NCI-H2107 (cell line): ENCODE measurements at places on chromosomes 4 and X.

- DNase-seq: no peak
Observed at GRCh38 chr4:53861856-53862610, 202.4 kb downstream of the CHIC2 start.

DNA sequence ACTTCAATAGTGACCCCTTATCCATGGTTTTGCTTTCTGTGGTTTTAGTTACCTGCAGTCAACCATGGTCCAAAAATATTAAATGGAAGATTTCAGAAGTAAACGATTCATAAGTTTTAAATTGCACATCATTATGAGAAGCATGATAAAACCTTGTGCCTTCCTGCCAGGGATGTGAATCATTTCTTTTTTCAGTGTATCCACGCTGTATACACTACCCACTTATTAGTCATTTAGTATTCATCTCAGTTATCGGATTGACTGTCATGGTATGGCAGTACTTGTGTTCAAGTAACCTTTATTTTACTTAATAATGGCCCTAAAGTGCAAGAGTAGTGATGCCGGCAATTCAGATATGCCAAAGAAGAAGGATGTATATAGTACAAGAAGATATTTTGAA is 37.7 kb upstream of the TASL start:
- DNase-seq: no peak

GRCh38 chrX:36867143-36867542 is 141.0 kb upstream of the FAM47C start:
- DNase-seq: no peak

DNA sequence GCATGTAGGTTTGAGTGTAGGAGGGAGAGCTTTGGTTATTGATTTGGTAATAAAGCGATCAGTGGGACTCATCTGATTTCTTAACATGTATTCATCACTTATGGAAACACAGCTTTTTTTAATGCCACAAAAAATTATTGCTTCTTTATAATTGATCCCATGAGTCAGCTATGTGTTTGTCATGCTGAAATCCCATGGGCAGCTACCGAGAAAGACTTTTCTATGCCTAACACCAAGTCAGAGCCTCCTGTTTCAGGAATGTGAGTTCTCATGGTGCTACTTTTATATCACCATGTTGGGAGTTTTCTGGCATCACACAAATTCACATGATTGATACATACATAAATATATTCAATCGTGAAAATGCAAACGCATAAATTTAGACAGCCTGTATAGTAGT is 165.7 kb downstream of the RAPGEF2 start:
- DNase-seq: no peak

DNA sequence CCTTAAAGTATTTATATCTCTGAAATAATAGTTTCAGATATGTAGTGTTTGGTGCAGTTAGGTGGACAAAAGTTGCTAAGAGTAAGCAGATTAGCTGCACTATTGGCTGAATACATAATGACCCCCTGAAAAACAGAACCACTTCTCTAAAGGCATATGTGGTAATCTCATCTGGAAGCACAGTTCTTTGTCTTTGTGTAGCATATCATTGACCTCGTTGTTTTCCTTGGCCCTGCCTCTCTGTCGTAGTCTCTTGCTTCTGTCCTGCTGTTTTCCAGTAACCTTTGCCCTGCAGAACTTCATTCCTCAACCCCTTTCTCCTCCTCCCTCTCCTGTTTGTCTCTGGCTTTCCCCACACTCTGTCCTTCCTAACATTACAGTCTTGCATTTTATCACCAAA is 41.4 kb downstream of the JADE3 start:
- no peak for DNase-seq

DNA sequence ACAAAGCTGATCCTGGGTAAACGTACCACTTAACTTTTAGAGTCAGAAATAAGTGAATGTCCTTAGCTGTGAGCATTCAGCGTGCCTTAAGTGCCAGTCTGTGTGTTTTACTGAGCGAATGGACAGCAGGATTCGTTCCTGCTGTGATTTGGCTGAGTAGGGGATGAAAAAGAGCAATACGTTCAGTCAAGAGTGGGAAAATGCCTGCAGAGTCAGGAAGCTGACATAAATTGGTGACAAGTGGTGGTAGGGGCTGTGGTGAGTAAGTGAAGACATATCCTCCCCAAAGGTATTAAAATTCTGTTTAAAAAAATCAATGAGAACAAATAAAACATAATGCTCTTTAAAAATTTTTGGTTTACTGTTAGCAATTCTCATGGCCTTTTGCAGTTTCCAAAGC is 56.6 kb upstream of the TNIP3 start:
- DNase-seq: no peak

DNA sequence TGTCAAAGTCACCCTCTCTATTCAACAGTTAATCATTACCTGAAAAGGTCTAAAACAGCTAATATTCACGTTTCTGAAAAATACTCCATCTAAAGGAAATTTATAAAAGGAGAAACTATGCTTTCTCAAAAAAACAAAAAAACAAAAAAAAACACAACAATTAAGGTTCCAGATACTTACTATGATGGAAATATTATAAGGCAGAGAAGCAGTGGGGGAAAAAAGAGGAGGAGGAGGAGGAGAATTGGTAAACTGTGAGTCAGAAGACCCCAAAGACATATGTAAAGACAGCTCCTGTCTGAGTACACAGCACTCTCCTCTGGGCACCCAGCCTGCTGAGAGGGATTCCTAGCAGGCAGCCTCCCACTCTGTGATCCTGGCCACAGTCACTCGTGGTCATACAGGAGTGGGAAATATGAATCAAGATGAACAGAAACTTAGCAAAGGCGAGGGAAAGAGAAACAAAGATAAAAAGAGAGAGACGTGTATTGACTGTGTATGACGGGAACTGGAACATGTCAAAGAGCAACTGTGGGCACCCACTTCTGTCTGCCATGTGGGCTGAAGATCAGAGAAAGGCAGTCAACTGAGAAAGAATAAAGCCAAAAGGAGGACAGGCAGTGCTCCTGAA is 12.5 kb downstream of the KLHL15 start:
- DNase-seq: no peak

DNA sequence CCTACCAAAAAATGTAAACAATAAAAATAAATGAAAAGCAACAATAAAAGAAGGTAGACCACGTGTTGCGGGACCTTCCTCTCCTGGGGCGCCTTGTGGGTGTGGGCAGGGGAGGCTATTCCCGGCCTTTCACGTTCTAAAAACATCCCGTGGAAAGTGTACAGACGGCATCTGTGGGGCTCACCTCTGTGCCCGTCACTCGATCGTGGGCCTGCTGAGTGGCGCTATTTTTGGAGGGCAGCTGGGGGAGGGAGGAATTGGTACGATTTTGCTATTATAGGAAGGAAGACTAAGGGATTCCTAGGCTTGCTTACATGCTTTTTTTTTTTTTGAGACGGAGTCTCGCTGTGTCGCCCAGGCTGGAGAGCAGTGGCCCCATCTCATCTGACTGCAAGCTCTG is 13.6 kb upstream of the PPP2R3B start:
- DNase-seq: no peak

DNA sequence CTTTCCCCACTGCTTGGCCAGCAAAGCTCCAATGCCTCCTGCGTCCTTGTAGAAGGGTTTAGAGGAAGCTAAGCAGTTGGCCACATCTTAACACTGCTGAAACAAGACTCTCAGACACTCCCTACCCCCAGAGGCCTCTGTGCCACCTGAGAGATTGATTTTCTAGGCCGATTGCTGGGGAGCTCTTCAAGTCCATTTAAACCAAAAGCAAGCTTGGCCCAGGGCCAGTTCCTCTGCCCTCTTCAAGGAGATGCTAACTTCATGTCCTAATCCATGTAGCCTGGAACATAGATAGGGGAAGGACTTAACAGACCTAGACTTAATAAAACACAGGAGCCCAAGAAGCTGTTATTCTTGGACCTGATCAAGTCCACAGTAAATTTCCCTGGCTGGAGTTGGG is 27.2 kb upstream of the FMR1NB start:
- no peak for DNase-seq

DNA sequence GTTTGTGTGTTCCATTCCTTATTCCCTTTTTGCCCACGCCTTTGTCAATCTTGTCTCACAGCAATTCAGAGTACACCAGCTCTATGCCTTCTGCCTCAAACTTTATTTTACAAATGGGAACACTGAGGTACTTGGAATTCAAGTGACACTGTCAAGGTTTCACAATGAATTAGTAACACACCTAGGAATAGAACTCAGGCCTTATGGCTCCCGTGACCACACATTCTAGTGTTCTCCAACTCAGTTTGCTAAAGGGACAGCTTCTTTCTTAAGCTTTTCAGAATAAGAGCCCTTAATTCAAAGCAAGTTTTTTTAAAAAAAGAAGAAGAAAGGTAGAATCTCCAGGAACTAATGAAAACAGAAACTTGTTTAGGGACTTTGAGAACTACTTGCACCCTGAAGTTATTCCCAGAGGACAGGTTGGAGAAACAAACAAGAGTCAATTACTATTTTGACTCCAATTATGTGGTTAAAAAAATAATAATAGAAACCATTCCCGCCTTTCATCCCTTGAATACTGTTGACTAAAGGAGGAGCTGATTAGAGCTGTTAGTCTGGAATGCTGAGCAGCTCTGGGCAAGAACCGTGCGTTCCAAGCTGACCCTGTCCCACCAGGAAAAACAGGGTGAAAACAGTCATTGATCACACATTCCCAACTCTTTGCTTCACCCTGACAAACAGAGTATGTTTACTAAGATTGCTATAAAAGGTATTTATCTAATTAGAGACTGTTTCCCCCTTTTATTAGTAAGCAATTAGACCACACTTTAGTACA is 408.8 kb upstream of the CNKSR2 start:
- DNase-seq: no peak

GRCh38 chr4:70670332-70671014 is 4.2 kb upstream of the JCHAIN start:
- DNase-seq: no peak

DNA sequence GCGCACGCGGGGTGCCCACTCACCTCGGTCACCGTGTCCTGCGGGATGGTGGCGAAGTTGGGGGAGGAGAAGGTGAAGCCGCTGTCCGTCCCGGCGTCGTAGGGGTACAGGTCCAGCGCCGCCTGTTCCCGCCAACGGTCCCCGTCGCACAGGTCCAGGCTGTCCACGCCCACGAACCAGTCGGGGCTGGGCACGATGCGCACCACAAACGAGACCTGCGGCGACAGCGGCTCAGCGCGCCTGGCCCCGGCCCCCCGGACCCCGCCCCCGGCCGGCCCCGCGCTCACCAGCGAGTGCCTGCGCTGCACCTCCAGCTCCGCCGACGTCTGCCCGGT is 1.4 kb downstream of the SPON2 start:
- DNase-seq: no peak

DNA sequence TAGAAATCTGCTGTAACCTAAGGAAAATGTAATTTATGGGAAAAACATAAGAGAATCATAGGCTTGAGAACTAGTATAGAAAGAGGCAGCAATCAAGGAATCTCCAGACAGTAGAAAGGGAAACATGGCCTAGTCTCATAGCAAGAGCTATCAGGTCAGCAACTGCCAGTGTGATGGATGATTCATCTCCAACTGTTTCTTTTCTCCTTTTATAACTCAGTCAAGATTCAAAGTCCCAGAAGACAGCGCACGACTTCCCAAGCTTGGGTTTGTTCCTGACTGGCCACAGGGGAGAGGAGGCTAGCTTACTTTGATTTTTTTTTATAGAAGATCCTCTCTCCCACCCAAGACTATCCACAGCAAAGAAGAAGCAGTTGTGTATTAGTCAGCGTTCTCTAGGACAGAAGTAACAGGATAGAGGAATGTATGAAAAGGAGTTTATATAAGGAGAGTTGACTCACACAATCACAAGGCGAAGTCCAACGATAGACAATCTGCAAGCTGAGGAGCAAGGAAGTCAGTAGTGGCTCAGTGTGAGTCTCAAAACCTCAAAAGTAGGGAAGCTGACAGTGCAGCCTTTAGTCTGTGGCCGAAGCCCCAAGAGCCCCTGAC is 181.5 kb downstream of the GC start:
- DNase-seq: no peak

GRCh38 chr4:157080605-157081004 is 4.7 kb downstream of the GLRB start:
- DNase-seq: no peak

DNA sequence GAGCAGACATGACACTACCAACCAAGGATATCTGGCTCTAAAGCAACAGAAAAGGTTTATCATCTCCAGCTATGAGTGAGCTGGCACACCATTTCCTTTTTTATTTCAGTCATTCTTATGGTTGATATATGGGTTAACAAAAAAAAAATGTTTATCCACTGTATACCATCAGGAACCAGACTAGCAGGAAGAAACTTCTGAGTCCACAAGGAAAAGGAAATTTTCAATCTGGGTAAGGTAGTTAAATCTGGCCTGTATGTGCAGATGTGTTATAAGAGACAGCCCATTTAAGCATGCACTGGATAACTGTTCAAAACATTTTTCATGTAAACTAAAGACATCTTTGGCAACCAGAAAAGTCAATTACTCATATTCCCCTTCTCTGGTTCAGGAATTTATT is 35.0 kb downstream of the AMMECR1 start:
- no peak for DNase-seq

- DNase-seq: no peak
Observed at GRCh38 chrX:118455013-118455412, 40.6 kb upstream of the DOCK11 start.

DNA sequence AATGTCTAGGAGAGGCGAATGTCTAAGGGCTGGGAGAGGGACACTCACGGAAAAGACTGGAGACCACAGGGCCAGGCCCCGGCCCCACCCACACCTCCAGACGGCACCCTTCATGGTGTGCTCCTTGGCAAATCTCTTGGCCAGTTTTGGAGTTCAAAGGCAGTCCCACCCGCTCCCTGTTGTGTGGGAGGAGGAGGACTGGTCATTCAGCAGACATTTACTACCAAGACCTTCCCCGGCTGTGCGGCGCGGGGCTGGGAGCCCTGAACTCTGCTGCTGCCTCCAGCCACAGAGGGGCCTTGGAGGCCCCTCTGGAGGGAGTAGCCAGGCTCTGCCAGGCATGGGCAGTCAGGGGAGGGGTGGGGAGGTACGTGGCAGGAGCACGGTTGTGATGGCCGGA is 8.7 kb upstream of the TBC1D14 start:
- DNase-seq: no peak
